ENCODE measurements at places on chromosomes 13 and 19.

- DNase-seq = no peak
These were observed 248.1 kb downstream of the PCCA start for GRCh38 chr13:100336795-100337516.

GRCh38 chr13:50635504-50635903 lies 208.0 kb downstream of the DLEU7 start:
- no peak for DNase-seq

- no peak for DNase-seq
These were observed 118.0 kb downstream of the ATP11A start for GRCh38 chr13:112807653-112808376.

GRCh38 chr13:112726016-112726767 lies 36.4 kb downstream of the ATP11A start:
- DNase-seq = no peak

DNA sequence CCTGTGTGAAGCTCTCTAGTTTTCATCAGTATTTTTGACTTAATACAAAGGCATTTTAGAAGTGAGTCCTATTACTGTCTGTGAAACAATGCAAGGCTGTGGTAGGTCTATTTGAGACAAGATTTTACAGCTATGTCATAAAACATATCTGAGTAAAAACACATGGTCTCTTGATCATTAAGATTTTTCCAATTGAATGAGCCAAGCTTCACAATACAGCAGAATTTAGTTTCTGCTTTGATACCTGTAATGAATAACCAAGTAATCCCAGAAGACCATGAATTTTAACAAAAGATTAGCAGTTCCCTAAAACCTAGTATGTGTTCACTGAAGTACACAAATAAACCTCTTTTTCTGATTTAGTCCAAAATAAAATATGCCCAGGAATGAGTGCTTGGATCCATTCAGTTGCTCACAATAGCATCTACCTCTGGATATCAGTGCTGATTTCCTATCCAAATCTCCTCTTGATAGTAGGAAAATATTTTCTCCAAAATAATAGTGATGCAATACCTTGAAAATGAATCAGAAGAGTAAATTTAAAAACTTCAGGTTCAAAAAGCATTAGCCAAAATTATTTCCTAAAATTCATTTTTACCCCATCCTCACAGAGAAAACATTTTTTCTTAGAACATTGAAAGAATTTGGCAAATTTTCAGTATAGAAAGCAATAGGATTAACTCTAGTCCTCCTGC lies 533.5 kb upstream of the SGCG start:
- no peak for DNase-seq

GRCh38 chr13:24491845-24492244 lies 20.7 kb downstream of the PARP4 start:
- DNase-seq = no peak

- DNase-seq = no peak
These were observed 130.5 kb downstream of the RNF17 start for GRCh38 chr13:24894277-24894971.

- DNase-seq = no peak
These were observed 14.8 kb downstream of the EPSTI1 start for GRCh38 chr13:42977219-42977659.

DNA sequence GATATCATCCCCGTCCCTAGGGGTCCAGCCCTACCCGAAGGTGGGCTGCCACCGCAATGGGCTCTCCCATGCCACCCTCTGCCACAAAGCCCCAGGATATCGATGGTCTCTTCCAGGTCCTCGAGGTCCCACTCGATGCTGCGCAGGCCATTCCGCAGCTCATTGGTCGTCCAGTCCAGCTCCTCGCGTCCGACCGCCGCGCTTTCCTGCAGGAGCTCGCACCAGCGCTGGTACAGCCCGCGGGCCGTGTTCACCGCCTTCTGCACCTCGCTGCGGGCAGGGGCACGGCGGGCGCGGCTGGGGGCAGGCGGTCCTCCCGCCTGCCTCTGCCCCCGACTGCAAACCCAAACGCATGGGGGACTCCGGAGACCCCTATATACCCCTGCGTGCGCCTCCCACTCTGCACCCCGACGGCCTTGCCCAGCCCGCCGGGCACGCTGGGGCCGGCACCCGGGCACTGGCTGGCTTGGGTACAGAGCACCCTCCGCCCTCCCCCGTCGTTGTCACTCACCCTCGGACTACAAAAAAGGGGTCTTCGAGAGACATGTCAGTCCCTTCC lies 468 bp downstream of the STX10 start:
- no peak for DNase-seq

DNA sequence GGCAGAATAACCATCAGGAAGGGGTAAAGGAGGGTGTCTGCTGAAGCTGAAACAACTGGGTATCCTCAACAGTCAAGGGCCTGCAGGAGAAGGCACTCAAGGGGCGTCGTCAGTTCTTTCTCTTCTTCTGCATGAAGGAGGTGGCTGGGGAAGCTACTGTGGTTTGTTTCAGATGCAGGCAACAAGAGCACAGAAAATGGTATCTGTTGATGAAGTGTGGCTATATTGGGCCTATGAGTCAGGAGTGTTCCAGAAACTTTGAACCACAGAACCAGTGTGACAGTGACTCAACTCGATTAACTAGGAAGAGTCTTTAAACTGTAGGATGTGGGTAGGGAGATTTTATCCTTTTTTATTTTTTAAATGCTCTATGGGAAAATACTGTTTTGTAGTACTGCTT lies 686.3 kb downstream of the FGF9 start:
- DNase-seq = no peak

- DNase-seq = no peak
These were observed 8.1 kb downstream of the STK11 start for GRCh38 chr19:1213391-1214286.

DNA sequence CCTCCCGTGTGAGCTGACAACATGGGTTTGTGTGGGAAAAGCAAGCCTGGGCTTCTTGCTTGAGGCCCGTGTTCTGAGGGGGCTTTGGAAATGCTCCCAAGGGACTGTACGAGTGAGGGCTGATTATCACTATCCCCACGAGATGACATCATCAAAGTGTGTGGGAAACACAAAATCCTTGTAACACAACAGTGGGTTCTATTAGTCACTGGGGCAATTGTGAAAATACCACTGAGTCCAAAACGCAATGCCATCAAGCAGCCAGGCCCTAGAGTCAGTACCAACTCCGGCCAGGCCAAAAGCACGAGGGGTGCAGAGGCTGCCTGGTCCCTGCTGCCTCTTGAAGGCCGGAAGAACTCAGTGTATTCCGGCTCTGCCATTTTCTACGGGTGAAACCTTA lies 29.6 kb downstream of the CAPS start:
- no peak for DNase-seq

DNA sequence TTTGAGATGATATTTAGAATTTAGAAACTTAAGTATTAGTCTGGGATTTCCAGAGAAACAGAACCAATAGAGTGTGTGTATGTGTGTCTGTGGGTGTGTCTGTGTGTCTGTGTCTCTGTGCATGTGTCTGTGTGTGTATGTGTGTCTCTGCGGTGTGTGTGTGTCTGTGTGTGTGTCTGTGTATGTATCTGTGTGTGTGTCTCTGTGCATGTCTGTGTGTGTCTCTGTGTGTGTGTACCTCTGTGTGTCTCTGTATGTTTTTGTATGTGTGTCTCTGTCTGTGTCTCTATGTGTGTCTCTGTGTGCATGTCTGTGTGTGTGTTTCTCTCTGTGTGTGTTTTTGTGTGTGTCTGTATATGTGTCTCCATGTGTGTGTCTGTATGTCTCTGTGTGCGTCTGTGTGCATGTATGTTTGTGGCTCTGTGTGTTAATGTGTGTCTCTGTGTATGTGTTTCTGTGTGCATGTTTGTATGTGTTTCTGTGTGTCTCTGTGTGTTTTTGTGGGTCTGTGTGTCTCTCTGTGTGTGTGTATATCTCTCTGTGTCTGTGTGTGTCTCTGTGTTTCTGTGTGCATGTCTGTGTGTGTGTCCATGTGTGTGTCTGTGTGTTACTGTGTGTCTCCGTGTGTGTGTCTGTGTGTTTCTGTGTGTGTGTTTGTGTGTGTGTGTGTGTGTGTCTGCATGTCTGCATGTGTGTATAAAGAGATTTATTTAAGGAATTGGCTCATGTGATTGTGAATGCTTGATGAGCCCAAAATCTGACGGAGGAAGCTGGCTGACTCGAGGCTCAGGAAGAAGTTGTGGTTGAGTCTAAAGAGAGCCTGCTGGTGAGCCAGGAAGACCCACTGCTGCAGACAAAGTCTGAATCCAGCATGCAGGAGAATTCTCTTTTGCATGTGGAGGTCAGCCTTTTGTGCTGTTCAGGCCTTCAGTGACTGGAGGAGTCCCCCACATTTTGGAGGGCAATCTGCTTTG lies 22.2 kb downstream of the GPR42 start:
- no peak for DNase-seq

DNA sequence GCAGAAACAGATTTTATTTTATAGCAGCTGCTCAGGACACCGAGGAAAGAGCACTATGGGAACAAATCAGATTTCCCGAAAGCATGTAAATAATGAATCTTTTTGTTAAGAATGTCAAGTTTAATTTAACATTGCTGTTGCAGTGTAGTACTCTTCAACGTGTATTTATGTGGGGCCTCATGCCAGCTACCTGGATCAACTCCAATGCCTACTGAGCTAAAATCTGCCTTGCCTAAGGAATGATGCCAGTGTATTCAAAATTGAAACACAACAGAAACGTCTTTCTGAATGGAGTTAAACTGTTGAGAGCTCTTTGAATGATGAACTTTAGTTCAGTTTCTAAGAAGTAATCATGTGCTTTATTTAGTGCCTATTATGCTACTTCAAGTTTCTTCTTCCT lies 1379.8 kb upstream of the ATXN8OS start:
- DNase-seq = no peak

Measured in stimulated activated CD8-positive, alpha-beta memory T cell treated with anti-CD3 and anti-CD28 coated beads, Interleukin-15, amount 100 ng/mL, for 1 hour (primary cell).